ENCODE measurements at places on chromosomes 3 and 15.

DNA sequence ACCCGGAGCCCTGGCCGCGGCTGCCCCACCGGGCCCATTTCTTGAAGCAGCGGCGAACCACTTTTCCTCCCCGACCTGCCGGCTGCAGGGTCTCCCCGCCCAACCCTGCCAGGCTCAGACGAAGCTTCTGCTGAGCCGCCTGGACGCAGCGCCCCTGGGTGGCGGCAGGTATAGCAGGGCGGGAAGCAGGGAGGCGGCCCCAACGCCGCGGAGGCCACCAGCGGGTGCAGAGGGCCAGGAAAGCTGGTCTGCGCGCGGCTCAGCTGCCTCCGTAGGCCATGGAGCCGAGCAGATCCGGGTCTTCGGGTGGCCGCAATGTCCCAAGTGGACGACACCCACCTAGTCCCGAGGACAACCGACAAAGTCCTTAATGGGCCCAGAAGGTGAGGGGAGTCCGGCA is 21.9 kb upstream of the SRPRB start:
- DNase-seq, result no peak

DNA sequence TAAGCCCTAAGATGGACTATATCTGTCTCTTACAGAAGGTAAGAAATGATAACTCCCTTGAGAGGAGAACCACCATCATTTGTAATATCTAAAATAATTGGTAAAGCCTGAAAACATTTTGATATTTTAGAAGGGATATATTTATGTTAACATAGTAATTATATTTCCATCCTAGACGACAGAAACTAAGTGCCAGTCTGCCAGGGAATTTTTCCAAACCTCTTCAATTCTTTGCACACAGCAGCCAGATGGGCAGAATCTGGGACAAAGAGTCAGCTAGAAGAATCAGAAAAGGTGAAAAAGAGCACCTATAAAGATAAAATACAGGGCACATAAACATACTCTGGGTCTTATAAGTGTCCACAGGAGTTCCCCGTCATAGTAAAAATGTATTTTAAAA is 70.0 kb upstream of the CBLB start:
- no peak for DNase-seq

- no peak for DNase-seq
These were observed 269.3 kb downstream of the TBL1XR1 start for GRCh38 chr3:176927706-176928581.

DNA sequence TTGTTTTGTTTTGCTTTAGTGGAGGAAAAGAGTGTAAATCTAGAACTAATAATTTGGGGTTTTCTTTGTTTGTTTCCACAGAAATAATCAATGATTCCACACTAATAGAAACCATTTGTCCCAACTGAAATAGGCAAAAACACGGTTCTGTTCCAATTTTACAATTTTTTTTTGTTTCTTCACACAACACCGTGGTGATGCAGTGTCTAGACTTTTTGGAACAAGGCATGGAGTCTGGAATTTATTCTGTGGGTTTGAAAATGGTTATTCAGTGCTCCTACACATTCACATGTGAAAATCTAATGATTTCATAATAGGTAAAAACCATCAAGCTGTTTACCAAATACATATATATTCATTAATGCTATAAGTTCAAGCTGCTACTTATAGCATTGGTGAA is 629.0 kb upstream of the TGFBR2 start:
- no peak for DNase-seq

DNA sequence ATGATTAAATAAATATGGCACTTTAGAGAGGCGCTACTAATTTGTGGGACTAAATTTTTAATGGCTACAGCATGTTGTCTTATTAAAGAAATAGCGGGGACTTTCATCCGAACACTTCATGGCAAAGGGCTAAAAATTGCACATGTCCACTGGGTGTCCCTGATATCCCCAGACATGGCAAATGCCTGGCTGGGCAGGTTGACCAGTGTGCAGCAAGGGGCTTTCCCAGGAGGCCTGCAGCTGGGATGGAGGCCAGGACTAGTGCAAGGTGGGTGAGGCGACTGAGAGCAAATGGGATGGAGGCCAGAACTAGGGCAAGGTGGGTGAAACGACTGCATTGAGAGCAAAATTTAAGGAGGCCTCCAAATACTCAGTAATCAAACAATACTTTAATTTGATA is 167.4 kb upstream of the SMAD3 start:
- no peak for DNase-seq

- DNase-seq, result peak; percentile 18
These were observed 518.9 kb downstream of the TUSC7 start for GRCh38 chr3:117228466-117228865.

GRCh38 chr3:31613654-31614053 is 80.9 kb downstream of the STT3B start:
- DNase-seq, result no peak

DNA sequence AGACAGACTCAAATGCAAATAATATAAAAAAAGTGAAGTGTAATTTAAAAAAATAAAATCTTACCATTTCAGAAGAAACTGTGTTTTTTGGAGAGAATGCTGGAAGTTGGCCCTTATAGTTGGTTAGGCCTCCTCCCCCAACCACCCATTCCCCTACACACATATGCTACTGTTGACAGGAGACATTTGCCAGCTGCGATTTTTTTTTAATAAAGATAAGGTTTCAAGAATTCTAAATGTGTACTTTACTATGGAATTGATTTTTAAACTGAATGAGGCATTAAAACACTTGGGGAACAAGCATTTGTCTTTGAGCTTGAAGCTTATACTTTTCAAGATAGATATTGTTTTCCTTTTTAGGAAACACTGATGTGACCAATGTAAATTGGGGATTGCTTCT is 4.4 kb upstream of the SSR3 start:
- DNase-seq, result no peak

- peak; percentile 53 for DNase-seq
These were observed at the start of gene TPM1 for GRCh38 chr15:63041974-63042876. Gene TPM1 (plus strand): TSS chr15:63042747. CDS start chr15:63042830, 83 bp downstream.

DNA sequence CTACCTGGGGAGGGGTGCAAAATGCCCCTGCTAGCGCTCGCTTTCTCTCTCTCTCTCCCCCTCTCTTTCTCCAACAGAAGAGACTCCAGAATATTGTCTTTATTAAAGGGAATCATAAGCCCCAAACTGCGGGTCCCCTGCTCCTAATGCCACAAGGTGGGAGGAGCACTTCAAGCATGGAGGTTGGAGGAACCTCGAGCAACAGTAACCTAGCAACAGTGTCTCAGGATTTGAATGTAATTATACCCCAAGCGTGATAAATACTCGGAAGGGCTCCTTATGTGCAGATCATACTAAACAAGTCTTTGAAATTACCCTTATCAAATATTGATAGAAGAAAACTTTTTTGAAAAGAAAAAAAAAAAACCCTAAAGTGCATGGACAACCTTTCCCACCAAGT is 582.2 kb upstream of the PPP2R3A start:
- DNase-seq, result no peak

- DNase-seq, result peak; percentile 35
These were observed 767 bp downstream of the SEMA3F start for GRCh38 chr3:50155891-50156290.

GRCh38 chr15:64288577-64288976 is 67.4 kb downstream of the CSNK1G1 start:
- DNase-seq, result peak; percentile 9

GRCh38 chr3:127775398-127776109 is 46.8 kb downstream of the MGLL start:
- DNase-seq, result peak; percentile 18

DNA sequence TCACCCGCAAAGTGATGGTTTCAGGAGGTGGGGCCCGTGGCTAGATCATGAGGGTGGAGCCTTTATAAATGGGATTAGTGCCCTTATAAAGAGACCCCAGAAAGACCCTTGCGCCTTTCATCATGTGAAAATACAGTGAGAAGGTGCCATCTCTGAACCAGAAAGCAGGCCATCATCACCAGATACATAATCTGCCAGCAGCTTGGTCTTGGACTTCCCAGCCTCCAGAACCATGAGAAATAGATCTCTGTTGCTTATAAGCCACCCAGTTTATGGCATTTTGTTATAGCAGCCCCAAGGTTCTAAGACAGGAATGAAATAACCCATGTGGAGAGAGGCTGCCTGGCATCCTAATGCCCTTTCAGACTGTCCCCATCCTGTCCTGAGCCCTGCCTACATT is 127.8 kb upstream of the SMAD3 start:
- no peak for DNase-seq

DNA sequence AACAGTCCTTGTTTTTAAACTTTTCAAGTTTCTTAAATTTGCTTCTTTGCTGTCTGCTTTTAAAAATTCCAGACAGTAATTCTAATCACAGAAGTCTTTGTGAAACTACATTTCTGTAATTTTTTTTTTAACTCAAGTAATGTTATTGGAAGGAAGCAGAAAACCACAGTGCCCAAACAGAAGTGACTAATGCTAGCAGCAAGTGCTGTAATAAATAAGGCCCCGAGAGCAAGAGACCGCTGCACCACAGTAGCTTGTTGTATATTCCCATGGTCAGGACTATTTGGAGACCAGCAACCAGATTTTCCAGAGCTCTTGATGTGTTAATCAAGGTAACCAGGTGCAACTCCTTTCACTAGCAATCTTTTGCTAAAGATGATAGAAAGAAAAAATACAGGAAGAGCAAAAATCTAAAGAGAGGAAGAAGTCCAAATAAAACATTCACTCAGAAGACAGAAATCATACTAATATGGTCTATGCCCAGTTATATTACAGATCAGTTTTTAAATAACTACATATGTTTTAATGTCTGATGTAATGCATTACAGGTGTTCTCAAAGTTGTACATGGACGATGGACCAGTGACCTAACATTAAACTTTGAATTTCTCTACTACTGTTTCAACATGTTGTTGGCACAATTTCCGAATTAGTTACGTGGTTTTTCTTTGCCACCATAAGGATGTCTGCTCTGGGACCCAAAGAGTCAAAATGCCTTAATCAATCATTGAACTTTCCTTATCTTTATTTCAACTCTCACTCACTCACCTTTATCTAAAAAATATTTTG is 36.4 kb downstream of the WWTR1 start:
- DNase-seq, result no peak

DNA sequence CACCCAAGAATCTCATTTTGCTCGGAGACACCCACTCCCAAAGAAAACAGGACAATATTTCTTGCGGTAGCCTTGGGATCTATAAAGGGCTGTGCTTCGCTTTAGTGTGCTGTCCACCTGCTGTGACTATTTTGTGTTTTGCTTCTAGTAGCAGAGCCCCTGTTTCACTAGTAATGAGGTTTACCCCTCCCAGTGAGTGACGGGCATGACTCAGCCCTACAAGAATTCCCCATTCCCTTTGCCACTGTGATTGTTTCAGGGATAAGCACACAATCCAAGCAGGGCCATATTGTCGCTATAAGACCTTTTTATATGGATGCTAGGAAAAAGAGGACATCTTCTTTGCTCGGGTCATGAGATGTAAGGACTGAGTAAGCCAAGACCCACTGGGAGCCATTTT is 62.5 kb upstream of the FOXB1 start:
- DNase-seq, result no peak

DNA sequence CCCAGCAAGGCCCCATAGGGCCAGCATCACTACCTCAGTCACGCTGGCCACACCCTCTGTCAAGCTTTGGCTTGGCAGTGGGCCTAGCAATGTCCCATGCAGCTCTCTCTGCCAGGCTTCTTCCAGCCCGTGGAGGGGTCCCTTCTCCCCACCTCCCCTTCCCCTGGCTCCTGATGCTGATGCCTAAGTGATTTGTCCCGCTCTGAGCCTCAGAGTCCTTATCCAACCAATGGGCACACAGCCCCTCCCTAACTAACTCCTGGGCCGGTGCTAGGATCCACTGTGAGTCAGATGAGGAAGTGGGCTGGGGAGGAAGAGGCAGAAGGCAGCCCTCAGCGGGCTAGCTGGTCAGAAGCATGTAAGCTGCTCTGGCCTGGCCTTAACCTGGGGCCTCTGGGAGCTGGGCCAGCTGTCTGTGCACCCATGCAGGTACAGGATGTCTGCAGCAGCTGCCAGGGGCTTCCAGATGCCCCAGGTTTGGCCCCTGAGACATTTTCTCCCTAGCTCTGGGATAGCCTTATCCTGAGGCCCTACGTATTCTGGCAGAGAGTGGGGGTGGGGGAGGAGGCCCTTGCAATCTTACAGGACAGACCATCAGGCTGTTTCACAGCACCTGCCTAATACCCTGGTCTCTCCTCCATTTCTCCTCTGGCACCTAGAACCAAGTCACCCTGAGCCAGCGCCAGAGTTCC is 740 bp upstream of the ZBTB47 start:
- peak; percentile 65 for DNase-seq

GRCh38 chr15:44584162-44584749 is 47.3 kb downstream of the EIF3J start:
- DNase-seq, result peak; percentile 67

DNA sequence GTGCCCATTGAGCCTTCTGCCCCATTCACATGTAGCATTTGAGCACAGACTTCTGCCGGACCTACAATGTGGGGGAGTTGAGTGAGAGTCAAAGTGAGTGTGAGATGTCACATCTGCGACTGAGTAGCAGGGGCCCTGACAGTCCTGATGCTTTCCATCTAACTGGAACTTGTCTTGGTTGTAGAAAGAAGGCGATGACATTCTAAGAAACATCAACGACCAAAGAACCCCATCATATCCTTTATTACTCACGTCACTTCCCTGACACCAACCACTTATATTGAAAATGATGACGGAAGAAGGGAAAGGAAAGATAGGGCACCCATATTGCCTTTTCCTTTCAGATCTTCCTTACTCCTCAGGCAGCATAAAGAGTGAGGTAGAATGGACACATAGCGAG is 30.5 kb downstream of the SMAD3 start:
- DNase-seq, result no peak

GRCh38 chr3:124429129-124429815 is 301.0 kb upstream of the UMPS start:
- DNase-seq, result peak; percentile 84

DNA sequence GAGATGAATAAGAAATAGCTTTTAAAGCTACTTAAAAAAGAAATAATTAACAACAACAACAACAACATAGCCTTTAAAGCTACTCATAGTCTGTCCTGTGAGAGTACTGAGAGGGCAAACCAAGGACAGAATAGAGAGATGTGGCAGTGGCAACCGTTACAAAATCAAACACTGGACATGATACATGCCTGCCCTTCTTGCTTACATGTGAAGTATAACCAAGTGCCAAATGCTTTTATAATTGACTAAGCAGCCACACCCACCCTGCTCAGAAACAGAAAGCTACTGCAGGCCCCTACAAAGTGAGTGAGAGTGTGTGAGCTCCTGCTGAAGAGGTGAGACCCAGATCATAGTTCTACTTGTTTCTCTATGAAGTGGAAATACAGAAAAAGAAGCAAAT is 38.4 kb downstream of the NDUFB4 start:
- no peak for DNase-seq

- no peak for DNase-seq
These were observed 98.2 kb upstream of the CHD2 start for GRCh38 chr15:92801774-92802464.

- no peak for DNase-seq
These were observed 117.1 kb downstream of the MYLK start for GRCh38 chr3:123767009-123767372.

DNA sequence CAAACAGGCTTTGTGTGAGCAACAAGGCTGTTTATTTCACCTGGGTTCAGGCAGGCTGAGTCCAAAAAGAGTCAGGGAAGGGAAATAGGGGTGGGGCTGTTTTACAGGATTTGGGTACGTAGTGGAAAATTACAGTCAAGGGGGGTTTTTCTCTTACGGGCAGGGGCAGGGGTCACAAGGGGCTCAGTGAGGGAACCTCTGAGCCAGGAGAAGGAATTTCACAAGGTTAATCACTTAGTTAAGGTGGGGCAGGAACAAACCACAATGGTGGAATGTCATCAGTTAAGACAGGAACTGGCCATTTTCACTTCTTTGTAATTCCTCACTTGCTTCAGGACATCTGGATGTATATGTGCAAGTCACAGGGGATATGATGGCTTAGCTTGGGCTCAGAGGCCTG is 1592.8 kb upstream of the GBE1 start:
- no peak for DNase-seq
